ENCODE measurements at places on chromosomes 16 and 17. TPM values are rescaled to one million over a fixed set of nuclear protein-coding genes. Genes with fewer than 3 reads are reported as not detected.

- peak; percentile 7 for DNase-seq
- H3K4me3 ChIP-seq = no peak overlapping the region
- H3K27ac ChIP-seq = no peak overlapping the region
- H3K36me3 ChIP-seq = no peaks in the 10 kb centered on the region
- no peaks in the 10 kb centered on the region for H3K27me3 ChIP-seq
- no peaks in the 10 kb centered on the region for H3K4me1 ChIP-seq
Measured at GRCh38 chr17:74296548-74296936, 22.5 kb downstream of the DNAI2 start.

Gene SLFN12L
- total RNA-seq = not detected

DNA sequence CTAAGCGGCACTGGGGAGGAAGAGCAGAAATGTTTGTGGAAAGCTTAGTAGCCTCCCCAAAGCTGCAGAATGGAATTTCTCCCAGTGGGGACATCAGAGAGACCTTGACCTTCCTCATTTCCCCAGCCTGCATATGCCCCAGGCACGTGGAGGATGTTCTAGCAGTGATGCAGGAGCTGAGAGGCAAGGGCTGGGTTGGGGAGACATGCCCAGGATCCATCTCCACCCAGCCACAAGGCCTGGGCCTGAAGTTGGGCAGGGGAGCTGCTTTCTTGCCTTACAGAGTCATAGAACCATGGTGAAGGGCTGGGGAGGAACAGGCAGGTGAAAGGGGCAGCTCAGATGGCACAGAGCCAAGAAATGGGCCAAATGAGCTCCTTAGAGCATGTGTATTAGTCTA is 104.0 kb downstream of the TMEM132E start:
- H3K27me3 ChIP-seq = no peaks in the 10 kb centered on the region
- no peak for DNase-seq
- no peak overlapping the region for H3K27ac ChIP-seq
- H3K36me3 ChIP-seq = no peaks in the 10 kb centered on the region
- no peaks in the 10 kb centered on the region for H3K4me1 ChIP-seq
- H3K4me3 ChIP-seq = no peak overlapping the region

- no peak for DNase-seq
- no peaks in the 10 kb centered on the region for H3K36me3 ChIP-seq
- no peak overlapping the region for H3K27ac ChIP-seq
- H3K4me1 ChIP-seq = no peaks in the 10 kb centered on the region
- H3K27me3 ChIP-seq = no peaks in the 10 kb centered on the region
Measured at GRCh38 chr17:12644623-12645022, 21.1 kb upstream of the MYOCD start.

GRCh38 chr16:86516623-86517003 is 6.3 kb downstream of the FOXF1 start:
- H3K36me3 ChIP-seq = no peaks in the 10 kb centered on the region
- H3K4me3 ChIP-seq = no peak overlapping the region
- H3K27me3 ChIP-seq = peaks cover 50% of the 10 kb centered on the region
- peaks cover 5% of the 10 kb centered on the region for H3K4me1 ChIP-seq
- no peak for DNase-seq
- H3K27ac ChIP-seq = no peak overlapping the region

Data from endothelial cell of umbilical vein (primary cell).